Prostate gland (tissue), 2 donors: ENCODE measurements at places on chromosomes 1 and 21. TPM values are rescaled to one million over a fixed set of nuclear protein-coding genes. Genes with fewer than 3 reads are reported as not detected.

The FTCD gene
- 1.4 TPM for total RNA-seq

The DMRTA2 gene
- total RNA-seq = not detected

DNA sequence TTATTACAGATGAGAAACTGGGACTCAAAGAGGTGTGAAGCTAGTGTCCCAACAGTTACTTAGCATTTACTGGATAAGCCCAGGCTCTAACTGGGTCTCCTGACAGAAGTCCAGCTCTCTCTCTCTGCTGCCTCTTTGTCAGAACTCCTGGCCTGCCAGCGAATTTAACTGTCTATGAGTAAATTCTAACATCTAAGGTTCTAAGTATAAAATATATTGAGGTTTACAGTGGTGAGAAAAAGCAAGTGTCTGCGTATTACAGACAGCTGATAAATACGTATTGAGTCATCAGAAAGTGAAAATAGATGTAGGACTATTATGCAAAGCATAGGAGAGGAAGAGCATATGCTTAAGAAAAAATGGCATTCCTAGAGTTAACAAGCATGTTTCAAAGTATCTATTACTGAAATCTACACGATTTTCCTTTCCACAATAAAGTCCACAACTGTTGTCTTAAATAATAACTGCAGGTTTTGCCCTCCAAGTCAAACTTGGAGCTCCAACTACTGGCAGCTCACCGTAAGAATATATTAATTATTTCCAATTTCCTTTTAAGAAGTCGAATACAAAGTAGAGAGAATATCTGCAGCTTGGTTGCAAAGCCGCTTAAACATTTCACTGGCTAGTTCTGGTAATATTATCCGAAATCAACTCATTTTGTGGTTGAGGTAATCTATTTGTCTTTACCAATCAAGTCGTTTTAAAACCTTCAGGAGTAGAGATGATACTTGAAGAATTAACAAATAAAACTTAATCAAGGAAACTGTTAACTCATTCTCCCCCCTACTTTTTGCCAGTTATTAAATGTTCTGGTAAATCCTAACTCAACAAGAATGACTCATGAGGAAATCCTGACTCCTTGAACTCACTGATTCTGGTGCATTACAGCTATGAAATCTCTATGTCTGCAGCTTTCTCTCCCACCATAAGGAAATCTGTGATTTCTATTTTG lies 1.4 kb upstream of the RGS2 start:
- DNase-seq = no peak

DNA sequence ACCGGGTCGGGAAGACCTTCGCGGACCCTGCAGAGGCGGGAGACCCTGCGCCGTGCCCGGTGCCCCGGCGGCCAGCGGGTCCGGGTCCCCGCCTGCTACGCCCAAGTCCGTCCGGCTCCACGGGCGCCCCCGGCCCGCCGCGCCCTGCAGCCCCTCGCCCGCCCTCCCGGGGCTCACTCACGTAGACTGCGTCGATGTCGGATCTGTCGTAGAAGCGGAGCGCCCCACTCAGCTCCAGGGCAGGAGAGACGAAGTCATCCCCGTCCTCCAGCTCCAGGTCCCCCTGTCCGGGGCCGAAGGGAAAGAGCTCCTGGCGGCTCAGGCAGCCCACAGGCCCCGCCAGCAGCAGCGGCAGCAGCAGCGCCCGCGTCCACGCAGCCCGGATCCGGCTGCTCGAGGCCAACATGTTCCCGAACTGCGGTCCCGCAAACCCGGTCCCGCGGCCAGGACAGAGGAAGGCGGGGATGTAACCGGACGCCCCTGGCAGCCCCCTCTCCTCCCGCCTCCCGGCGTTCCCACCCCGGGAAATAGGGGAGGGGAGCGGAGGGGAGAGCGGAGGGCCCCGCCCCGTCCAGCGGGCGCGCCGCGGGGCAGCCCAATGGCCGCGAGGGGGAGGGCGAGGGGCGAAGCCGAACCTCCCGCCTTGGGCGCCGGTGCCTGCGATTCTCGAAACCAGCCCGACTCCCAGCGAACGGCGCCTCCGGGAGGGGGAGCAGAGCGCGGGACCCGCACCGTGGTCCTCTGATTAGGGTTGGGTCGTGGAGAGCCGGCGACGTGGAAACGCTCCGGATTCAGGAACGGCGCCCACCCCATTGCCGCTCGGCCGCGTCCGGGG lies at the start of gene NID1:
NID1 (minus strand) TSS at position 417 of the 835 bp plus-strand sequence; CDS start at position 406, 11 bp downstream.
- peak; percentile 63 for DNase-seq

GRCh38 chr1:192587386-192588266 lies 12.1 kb downstream of the RGS1 start:
- DNase-seq = no peak
